DND-41 (cell line): ENCODE measurements at places on chromosomes 3 and 15.

- H3K4me1 ChIP-seq: peaks cover 10% of the 10 kb centered on the region; the same call in 1 of the 2 replicates
- no peak for DNase-seq
- no peak overlapping the region for H3K4me3 ChIP-seq
- H3K27me3 ChIP-seq: no peaks in the 10 kb centered on the region
- no peak overlapping the region for H3K27ac ChIP-seq
These were observed 16.7 kb downstream of the RAB8B start for GRCh38 chr15:63206079-63206478.

DNA sequence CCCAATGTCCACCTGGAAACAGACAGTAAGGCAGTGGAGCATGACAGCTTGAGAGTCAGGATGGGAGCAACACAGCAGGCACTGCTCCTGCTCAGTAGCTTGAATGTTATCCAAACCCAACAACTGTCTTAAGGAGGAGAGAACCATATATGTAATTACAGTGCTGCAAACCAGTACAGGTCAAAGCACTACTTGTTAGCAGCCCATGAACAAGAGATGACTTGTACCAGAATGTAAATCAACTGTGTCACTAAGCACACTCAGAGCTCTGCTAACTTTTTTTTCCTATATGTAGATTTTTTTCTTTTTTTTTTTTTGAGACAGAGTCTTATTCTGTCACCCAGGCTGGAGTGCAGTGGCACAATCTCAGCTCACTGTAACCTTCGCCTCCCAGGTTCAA is 87.1 kb downstream of the ANO10 start:
- no peaks in the 10 kb centered on the region for H3K4me1 ChIP-seq
- H3K36me3 ChIP-seq: no peaks in the 10 kb centered on the region
- no peak for DNase-seq
- no peak overlapping the region for H3K27ac ChIP-seq
- no peaks in the 10 kb centered on the region for H3K27me3 ChIP-seq

DNA sequence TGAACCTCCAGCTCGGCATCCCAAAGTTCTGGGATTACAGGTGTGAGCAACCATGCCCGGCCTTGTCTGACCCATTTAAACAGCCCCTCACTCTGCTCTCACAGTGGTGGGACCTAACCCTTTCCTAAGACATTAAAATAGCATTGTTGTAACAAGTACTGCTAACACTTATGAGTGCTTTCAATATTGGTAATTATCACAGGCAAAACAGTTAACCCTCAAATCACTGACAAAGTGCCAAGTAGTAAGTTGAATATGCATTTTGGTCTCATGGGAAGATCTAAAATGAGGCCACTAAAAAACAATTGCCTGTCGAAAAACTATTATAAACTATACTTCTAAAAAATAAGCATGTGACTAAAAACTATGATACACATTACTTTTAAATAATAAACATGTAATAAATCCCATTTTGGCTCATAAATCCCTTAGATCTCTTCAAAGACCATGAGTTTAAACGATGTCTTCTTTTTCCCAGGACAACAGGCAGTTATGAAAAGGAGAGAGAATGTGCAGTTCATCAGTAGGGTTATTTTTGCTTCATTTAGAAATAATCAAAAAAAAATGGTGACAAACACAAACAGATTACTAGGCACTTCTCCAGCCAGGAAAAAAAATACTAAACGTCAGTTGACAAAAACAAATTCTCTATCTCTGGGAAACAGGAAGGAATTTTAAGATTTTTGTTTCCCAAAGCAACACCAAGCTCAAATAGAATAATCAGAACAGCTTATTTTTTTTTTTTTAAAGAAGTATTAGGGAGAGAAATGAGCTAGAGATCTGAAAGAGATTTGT is 95.4 kb downstream of the RFTN1 start:
- H3K27me3 ChIP-seq: no peaks in the 10 kb centered on the region
- peaks cover 6% of the 10 kb centered on the region for H3K36me3 ChIP-seq
- no peak for DNase-seq
- H3K4me3 ChIP-seq: no peak overlapping the region
- no peak overlapping the region for H3K27ac ChIP-seq

- H3K27ac ChIP-seq: no peak overlapping the region
- H3K4me3 ChIP-seq: no peak overlapping the region
- H3K27me3 ChIP-seq: no peaks in the 10 kb centered on the region
- H3K36me3 ChIP-seq: no peaks in the 10 kb centered on the region
- DNase-seq: no peak
- no peaks in the 10 kb centered on the region for H3K4me1 ChIP-seq
These were observed 53.4 kb downstream of the PDZRN3 start for GRCh38 chr3:73571238-73571794.

DNA sequence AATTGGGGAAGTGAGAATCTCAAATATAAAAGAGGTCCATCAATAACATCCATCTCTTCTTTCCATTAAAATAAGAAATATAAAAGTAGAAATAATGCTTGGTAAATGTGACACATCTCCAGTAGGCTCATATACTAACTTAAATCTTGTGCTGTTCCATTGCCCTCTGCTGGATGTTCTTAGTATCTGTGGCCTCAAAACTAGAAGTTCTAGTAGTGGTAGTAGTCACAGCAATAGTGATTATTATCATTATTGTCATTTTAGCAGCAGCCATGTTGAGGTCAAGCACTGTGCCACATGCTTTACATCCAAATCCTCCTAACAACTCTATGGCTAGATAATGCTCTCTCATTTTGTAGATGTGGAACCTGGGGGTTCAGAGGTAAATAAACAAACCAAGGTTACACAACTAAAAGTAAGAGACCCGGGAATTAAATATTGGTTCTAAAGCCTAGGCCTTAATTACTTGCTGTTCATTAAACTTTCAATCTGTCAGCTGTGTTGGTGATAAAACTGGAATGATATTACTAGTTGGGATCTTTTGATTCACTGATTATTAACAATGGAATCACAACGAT is 20.2 kb upstream of the BTLA start:
- H3K27me3 ChIP-seq: no peaks in the 10 kb centered on the region
- no peaks in the 10 kb centered on the region for H3K4me1 ChIP-seq

- H3K4me1 ChIP-seq: no peaks in the 10 kb centered on the region
- no peak overlapping the region for H3K4me3 ChIP-seq
- H3K36me3 ChIP-seq: no peaks in the 10 kb centered on the region
- no peak overlapping the region for H3K27ac ChIP-seq
- H3K27me3 ChIP-seq: no peaks in the 10 kb centered on the region
These were observed 23.8 kb downstream of the MEX3B start for GRCh38 chr15:82021992-82022391.

GRCh38 chr15:98878172-98878571 is 129.4 kb downstream of the PGPEP1L start:
- DNase-seq: no peak
- H3K4me3 ChIP-seq: no peak overlapping the region
- H3K4me1 ChIP-seq: peaks cover 9% of the 10 kb centered on the region
- no peaks in the 10 kb centered on the region for H3K36me3 ChIP-seq
- no peak overlapping the region for H3K27ac ChIP-seq

GRCh38 chr3:99901200-99901926 is 83.7 kb downstream of the CMSS1 start:
- DNase-seq: no peak
- H3K27me3 ChIP-seq: no peaks in the 10 kb centered on the region
- no peak overlapping the region for H3K4me3 ChIP-seq

GRCh38 chr3:125062904-125063618 is 7.3 kb upstream of the HEG1 start:
- no peak overlapping the region for H3K27ac ChIP-seq
- H3K36me3 ChIP-seq: no peaks in the 10 kb centered on the region
- DNase-seq: no peak
- H3K4me3 ChIP-seq: no peak overlapping the region
- peaks cover 41% of the 10 kb centered on the region for H3K27me3 ChIP-seq

DNA sequence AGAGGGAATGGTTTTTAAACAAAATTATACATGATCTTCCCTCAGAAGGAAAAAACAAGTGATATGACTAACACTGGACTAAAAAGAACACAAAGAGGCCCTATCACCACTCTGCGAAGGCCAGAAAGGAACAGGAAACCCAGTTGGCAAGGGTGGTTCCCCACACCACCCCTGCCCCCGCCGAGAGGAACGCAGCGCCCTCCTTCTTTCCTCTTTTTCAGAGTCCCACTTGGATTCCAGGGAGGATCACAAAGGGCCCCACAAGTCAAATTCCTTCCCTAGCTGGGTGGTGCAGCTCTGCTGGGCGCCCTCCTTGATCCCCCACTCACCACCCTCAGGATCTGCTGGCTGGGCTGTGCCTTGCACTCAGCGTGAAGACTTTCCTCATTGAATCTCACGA is 29.8 kb downstream of the PLA1A start:
- peaks cover 4% of the 10 kb centered on the region for H3K27me3 ChIP-seq
- no peaks in the 10 kb centered on the region for H3K36me3 ChIP-seq
- no peak overlapping the region for H3K4me3 ChIP-seq
- H3K27ac ChIP-seq: no peak overlapping the region

DNA sequence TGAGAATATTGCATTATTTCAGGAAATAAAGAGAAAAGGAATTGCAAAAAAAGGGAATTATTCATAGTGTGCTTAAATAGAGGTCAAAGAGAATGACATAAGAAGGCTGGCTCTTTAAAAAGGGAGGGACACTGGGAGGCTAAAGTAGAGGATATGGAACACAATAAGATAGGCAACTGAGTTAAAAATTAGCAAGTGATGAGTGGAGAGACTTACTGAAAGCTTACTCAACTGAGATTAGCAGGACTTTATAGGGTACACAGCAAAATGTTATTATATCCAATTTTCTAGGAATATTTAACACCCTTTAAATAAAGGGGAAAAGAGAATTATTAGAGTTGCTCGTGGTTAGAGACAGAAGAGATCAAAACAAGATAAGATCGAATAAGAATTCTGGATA is 375.2 kb downstream of the LSAMP start:
- no peaks in the 10 kb centered on the region for H3K36me3 ChIP-seq
- H3K27ac ChIP-seq: no peak overlapping the region
- no peaks in the 10 kb centered on the region for H3K4me1 ChIP-seq
- no peak for DNase-seq
- H3K4me3 ChIP-seq: no peak overlapping the region

GRCh38 chr15:67836134-67836455 is 3.8 kb downstream of the RNU6-1 start:
- no peaks in the 10 kb centered on the region for H3K36me3 ChIP-seq
- no peaks in the 10 kb centered on the region for H3K27me3 ChIP-seq
- no peak overlapping the region for H3K4me3 ChIP-seq
- peak overlapping the region; percentile 74 for H3K27ac ChIP-seq
- H3K4me1 ChIP-seq: peaks cover 35% of the 10 kb centered on the region

GRCh38 chr15:67389975-67390374 is 131.0 kb upstream of the C15orf61 start:
- no peaks in the 10 kb centered on the region for H3K27me3 ChIP-seq
- DNase-seq: no peak
- no peak overlapping the region for H3K4me3 ChIP-seq
- H3K27ac ChIP-seq: no peak overlapping the region
- H3K4me1 ChIP-seq: no peaks in the 10 kb centered on the region

- peaks cover 11% of the 10 kb centered on the region for H3K4me1 ChIP-seq
- H3K27me3 ChIP-seq: no peaks in the 10 kb centered on the region
- H3K27ac ChIP-seq: 0 out of 2 replicates have a peak overlapping the region, but pooled peaks have one; percentile 23
These were observed 15.7 kb downstream of the GK5 start for GRCh38 chr3:142209655-142210054.

DNA sequence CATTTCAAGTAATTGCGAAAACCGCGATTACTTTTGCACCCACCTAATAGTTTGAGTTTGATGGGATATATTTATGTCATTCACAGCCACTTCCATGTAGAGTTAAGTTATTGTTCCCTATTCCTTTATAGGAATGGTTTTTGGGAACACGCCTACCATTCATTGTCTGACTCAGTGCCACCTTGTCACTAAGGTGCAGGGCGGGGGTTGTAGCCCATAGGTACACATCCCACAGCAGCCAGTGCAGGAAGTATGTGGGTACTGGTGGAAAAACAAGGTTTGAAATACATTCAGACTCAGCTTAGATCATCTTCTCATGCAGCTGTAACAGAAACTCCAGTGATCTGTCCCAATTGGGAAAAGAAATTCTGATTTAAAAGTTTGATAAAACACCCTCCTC is 48.2 kb upstream of the CFAP161 start:
- no peak for DNase-seq
- no peaks in the 10 kb centered on the region for H3K4me1 ChIP-seq
- no peaks in the 10 kb centered on the region for H3K27me3 ChIP-seq
- H3K36me3 ChIP-seq: no peaks in the 10 kb centered on the region
- no peak overlapping the region for H3K4me3 ChIP-seq
- no peak overlapping the region for H3K27ac ChIP-seq

DNA sequence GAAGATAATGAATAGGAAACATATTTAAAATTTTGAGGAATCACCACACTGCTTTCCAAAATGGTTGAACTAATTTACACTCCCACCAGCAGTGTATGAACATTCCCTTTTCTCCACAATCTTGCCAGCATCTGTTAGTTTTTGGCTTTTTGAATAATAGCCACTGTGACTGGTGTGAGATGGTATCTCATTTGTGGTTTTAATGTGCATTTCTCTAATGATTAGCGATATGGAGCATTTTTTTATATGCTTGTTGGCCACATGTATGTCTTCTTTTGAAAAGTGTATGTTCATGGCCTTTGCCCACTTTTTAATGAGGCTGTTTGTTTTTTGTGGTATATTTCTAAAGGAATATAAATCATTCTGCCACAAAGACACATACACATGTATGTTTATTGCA is 166.3 kb downstream of the NECTIN3 start:
- H3K4me1 ChIP-seq: peaks cover 23% of the 10 kb centered on the region
- no peak for DNase-seq
- H3K36me3 ChIP-seq: no peaks in the 10 kb centered on the region; the same call in 1 of the 2 replicates
- peak overlapping the region; percentile 73 for H3K27ac ChIP-seq

GRCh38 chr15:58469432-58470353 is 37.9 kb downstream of the LIPC start:
- H3K4me3 ChIP-seq: no peak overlapping the region
- H3K36me3 ChIP-seq: no peaks in the 10 kb centered on the region
- peaks cover 55% of the 10 kb centered on the region for H3K4me1 ChIP-seq
- H3K27ac ChIP-seq: no peak overlapping the region; the same call in 1 of the 2 replicates
- peak; percentile 56 for DNase-seq
- H3K27me3 ChIP-seq: no peaks in the 10 kb centered on the region

DNA sequence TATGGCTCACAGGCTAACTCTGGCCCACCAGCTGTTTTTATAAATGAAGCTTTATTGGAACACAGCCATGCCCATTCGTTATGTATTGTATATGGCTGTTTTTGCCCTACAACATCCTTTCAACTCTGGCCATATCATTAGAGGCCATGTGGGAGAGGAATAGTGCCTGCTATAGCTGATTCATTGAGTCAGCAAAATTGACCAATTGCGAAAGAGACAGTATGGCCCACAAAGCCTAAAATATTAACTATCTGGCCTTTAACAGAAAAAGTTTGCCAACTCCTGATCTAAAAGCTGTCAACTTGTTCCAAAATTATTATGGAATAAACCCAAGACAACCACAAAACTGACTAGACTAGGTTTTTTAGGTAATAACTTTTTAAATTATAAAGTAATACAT is 1.4 kb downstream of the NR1I2 start:
- H3K4me1 ChIP-seq: no peaks in the 10 kb centered on the region
- H3K27me3 ChIP-seq: no peaks in the 10 kb centered on the region
- no peaks in the 10 kb centered on the region for H3K36me3 ChIP-seq
- H3K4me3 ChIP-seq: no peak overlapping the region

- H3K4me1 ChIP-seq: no peaks in the 10 kb centered on the region
- no peak for DNase-seq
- peaks cover 11% of the 10 kb centered on the region for H3K27me3 ChIP-seq
- no peak overlapping the region for H3K27ac ChIP-seq
These were observed 156.7 kb upstream of the TSC22D2 start for GRCh38 chr3:150251187-150252062.
